ENCODE measurements at places on chromosomes 5 and 9.

GRCh38 chr5:67578011-67578410 is 381.4 kb upstream of the CD180 start:
- DNase-seq: no peak

GRCh38 chr5:57334475-57334874 is 148.1 kb downstream of the ACTBL2 start:
- DNase-seq: no peak

DNA sequence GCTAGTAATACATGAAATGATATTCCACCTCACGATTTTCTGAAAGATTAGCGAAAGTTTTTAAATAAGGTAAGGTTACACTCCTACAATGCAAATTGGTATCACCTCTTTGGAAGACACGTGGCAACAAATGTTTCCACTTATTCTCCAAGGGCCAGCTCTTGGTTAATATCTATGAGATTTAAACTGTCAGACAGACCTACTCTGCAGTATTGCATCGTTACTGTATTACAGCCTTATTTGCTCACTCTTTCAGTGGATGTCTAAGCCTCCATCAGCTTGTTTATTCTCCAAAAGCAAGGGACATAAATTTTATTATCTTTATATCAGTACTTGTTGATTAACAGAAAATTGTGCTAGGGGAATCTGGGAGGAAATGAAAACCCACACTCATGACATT is 135.7 kb downstream of the MLLT3 start:
- DNase-seq: no peak

DNA sequence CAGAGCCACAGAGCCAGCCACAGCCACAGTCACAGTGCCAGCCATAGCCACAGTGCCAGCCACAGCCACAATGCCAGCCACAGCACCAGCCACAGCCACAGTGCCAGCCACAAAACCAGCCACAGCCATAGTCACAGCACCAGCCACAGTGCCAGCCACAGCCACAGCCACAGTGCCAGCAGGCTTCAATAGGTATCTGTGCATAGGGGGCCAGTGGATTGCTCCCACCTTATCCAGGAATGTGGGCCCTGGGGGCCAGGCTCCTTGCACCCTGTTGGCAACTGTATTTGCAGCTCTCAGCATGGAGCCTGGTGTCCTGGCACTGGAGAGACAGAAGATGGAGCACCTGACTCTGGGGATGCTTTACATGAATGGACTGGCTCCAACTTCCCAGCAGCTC is 111.7 kb upstream of the IRX2 start:
- DNase-seq: no peak

GRCh38 chr9:37565661-37566618 is 10.2 kb downstream of the FBXO10 start:
- DNase-seq: no peak

GRCh38 chr5:35320029-35320428 is 89.7 kb upstream of the PRLR start:
- no peak for DNase-seq

- no peak for DNase-seq
Observed at GRCh38 chr5:17305964-17306725, 88.7 kb downstream of the BASP1 start.

DNA sequence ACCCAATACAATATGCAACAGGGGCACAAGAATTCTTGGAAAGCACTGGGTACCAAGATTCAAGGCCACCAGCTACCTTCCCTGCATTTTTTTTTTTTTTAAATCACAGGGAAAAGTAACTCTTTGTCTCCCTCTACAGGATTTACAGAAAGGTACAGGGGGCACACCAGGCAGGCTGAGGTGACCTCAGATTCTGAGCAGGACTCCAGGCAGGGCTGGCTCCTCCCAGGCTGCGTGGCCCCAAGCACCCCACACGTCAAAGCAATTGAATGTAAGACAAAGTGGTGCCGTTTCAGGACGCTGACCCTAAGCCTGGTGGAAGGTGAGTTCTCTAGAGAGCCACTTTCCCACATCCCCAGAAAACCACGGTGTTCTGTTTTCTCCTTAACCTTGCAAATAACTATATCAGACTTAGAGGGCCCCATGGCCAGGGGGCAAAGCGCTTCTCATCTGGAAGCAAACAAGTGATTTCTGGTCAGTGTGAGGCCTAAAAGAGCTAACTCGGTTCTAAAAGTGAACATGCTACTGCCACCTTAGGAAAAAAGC is 222.6 kb downstream of the ROR2 start:
- DNase-seq: no peak

DNA sequence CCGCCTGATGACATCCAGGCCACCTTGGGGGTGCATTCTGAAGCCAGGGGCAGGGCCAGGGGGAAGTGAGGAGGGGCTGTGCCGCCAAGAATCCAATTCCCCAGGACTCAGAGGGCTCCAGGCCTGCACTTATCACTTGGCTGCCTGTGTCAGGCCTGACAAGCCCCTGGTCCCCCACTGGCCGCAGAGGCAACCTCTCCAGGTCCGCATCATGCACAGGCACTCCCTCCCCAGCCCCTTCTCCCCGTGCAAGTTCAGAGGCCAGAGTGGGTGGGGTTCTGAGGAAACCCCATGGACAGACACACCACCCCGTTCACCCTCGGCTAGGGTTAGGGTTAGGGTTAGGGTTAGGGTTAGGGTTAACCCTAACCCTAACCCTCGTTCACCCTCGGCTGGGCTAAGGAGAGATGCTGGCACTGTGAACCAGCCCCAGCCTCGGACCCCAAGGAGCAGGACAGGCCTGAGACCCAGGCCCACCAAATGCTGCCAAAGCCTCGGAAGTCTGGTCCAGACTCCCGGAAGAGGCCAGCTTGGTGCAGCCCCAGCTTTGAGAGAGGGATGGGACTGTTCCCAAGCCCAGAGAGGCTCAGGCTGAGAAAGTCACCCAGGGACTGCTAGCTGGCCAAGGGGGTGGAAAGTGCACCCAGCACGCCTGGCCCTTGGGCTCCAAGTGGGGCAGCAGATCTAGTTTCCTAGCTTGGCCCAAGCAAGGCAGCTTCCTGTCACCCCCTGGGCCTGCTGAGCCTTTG is 4.9 kb downstream of the LCN2 start:
- no peak for DNase-seq

DNA sequence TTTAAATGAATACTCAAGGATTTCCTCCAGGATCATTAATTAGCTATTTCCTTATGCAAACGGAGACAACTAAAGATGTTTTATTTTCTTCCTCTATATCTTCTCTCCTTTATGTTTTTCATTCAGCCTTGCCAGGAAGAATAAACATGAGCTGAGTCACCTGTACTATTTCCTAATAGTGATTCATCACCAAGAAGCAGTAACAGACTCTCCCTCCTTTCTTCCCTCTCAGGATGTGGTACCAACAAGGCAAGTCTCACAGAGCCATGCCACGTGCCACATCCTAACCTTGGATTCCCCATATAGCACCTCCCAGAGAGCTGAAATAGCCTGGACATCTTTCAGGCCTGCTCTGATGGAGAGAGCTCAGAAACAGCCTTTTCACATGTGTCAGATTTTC is 758.6 kb upstream of the DMAC1 start:
- no peak for DNase-seq

- no peak for DNase-seq
Observed at GRCh38 chr9:92294297-92294676, 790 bp upstream of the IARS1 start.

GRCh38 chr9:99345942-99346341 is 123.9 kb downstream of the SEC61B start:
- DNase-seq: no peak

GRCh38 chr9:107983762-107984161 is 494.2 kb upstream of the KLF4 start:
- DNase-seq: no peak

DNA sequence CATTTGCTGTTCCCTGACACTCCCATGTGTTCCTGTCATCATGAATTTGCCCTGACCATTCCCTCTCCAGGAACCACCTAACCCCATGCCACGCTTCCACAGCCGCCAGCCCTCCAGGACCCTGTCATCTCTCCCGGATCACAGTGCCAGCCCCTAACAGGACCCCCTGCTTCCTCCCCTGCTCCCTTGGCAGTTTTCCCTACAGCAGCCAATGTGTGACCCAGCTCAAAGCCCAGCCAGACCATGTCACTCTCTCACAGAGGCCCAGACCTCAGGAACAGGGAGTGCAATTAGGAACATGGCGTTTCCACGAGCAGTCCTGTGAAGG is 8.1 kb downstream of the FOXE1 start:
- no peak for DNase-seq

All from activated T-cell treated with anti-CD3 and anti-CD28 coated beads for 4 hours (primary cell).